ENCODE measurements at places on chromosomes 7 and 10.

GRCh38 chr7:105249216-105249615 lies 139.5 kb downstream of the SRPK2 start:
- DNase-seq = no peak

- DNase-seq = no peak
Observed at GRCh38 chr7:32453341-32454011, 36.7 kb downstream of the LSM5 start.

DNA sequence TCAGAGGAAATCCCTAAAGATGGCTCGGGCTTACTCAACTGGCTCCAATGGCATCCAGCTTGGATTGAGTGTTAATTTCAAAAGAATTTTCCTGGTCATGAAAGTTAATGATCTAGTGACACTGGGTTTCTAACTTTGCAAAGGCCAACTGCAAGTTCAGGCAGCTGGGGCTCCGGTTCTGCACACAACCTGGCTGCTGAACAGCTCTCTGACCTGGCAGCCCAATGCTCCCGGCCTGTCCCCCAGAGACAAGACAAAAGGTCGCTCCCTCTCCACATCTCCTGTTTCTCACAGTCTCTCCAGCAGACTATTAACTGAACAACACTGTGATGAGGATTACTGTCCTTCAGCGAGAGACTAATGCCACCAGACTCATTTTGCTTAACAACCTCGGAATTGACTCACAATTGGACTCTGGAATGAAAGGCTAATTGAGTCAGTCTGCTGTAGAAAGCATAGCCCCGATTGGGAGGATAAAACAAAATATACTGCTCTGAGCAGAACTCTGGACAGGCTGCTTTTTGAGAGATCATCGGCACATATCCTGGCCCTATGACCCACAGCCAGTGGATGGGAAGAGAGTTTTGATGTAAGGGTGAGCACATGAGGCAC lies 174.5 kb downstream of the GFRA1 start:
- no peak for DNase-seq

DNA sequence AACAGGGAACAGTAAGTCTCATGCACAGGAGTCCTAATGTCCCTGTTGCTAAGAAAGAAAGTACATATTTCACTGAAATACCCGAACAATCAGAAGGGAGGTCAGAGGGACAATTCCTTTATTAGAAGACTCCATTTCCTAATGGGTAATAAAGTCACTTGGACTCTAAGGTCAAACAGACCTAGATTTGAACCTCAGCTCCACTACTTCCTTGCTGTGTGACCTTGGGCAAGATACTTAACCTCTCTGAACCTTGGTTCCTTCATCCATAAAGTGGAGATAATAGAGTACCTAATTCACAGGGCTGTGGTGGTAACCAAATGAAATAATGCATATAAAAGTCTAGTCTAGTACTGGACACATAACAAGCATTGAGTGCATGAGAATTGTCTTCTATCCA lies 29.2 kb upstream of the HABP2 start:
- DNase-seq = no peak

DNA sequence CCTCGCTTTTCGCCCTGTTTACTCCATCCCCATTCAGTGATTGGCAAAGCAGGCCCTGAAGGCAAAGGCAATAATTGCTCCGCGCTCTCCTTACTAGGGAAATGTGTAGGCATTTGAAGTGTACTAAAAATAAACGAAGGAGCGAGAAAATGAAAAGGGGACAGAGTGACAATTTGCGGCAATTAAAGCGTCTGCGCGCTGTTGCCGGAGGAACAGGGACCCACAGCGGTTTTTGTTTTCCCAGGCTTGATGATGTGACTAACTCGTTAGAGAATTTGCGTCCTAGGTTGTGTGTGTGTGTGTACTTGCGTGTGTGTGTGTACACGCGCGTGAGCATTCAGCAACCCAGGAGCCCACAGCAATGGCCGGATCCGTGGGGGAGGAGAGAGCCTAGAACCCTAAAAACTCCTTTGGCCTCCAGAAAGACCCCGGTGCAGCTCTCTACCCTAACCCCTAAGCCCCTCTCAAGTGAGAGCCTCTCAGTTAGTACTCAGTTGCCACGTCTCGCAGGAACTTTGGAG lies 7.8 kb upstream of the DLX6 start:
- DNase-seq = no peak

- no peak for DNase-seq
Observed at GRCh38 chr10:19043431-19043830, 5.2 kb upstream of the MALRD1 start.

- no peak for DNase-seq
Observed at GRCh38 chr10:133131734-133132472, 28.1 kb upstream of the KNDC1 start.

DNA sequence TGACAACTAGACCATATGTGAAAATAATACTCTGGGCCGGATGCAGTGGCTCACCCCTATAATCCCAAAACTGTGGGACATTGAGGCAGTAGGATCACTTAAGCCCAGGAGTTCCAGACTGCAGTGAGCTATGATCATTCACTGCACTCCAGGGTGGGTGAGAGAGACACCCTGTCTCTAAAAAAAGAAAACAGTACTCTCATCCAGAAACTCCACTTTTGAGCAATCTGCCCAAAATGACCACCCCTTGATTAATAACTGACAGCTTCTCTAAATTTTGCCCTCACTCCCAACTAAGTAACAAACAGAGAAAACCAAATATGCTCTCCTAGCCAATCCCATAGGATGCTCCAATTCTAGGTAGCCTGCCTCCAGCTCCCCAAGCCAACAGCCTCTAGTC lies 62.5 kb upstream of the AKR1E2 start:
- no peak for DNase-seq

DNA sequence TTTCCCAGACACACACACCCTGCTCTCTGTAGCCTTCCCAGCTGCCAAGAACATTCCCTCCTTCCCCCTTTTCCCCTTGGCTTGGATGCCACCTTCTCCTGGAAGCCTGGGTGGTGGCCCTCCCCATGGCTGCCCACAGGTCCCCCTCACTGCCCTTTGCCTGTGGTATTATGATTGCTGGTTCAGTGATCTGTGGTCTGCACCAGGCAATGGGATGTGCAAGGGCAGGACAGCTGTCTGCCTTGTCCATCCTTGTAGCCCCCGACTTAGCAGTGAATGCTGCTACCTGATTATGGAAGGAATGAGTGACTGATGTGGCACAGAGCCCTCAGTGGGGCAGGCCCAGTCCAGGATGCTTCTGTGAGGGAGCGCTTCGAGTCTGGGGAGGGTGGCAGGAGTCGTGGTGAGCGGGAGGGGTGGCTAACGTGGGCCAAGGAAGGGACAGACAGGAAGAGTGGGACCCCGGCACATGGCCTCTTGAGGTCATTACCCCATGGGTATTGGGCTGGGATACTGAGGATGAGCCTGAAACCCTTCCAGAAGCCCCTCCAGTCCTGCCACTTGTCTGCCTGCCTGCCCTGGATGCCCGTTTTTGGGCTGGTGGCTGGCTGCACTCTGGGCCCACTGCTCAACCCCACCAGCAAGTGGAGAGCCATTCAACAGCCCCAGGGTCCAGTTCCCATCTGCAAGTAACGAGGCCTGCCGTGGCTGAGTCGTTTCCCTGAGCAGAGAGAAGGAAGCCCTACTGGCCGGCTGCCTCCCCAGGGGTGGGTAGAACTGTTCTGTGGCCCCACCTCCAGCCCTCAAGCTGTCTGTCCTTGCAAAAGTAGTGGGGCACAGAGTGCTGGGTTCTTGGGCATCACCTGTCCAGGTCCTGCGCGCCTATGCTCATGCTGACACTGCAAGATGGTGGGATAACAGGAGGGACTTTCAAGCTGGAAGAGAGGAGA lies 8.8 kb downstream of the CHST3 start:
- DNase-seq = no peak

DNA sequence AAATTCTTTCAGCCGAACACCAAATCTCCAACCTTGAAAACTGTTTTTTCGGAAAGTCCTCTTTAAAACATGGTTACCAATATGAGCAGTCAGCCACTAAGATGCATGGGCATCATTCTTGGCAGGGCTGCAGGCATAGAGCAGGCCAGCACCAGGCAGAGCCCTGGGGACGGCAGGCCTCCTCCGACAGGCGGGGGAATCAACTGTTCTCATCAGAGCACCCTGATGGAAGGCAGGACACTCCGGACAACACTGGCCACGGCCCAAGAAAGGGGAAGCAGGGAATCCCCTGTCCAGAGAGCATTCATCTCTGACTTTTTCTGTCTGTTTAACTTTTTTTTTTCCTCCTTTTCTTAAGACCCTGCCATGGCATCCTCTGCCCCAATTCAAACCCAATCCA lies 1.4 kb upstream of the NOS3 start:
- no peak for DNase-seq

- DNase-seq = no peak
Observed at GRCh38 chr7:21616091-21616490, 73.3 kb downstream of the DNAH11 start.

DNA sequence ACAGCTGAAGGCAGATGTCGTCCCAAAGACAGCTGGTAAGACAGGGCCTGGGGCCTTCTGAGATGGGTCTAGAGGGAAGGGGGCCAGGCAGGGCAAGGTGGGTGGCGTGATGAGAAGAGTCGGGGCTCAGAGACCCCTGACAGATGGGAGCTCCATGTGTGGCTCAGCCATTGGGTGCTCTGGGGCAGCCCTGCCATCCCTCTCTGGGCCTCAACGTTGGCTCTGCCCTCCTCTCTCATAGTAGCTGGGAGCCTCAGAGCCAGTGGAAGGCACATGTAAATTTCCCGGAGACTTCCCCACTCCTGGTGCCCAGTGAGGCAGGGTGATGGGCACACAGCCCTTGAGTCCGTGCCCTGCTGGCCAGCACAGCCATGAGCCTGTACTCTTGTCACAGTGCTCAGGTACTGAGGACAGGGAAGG lies 1.8 kb downstream of the PPIF start:
- DNase-seq = no peak

DNA sequence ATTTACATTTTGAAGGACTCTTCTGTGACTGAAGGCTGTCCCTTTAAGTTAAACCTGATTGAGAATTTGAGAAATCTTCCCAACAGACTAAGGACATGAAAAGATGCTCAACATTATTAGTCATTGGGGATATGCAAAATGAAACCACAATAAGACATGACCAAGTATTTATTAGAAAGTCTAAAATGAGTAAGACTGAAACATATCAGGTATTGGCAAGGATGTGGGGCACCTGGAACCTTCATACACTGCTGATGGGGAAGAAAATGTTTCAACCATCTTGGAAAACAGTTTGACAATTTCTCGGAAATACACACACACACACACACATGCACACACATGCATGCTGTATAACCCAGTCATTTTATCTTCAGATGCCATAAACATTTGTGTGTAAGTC lies 132.1 kb upstream of the CDK6 start:
- DNase-seq = no peak

DNA sequence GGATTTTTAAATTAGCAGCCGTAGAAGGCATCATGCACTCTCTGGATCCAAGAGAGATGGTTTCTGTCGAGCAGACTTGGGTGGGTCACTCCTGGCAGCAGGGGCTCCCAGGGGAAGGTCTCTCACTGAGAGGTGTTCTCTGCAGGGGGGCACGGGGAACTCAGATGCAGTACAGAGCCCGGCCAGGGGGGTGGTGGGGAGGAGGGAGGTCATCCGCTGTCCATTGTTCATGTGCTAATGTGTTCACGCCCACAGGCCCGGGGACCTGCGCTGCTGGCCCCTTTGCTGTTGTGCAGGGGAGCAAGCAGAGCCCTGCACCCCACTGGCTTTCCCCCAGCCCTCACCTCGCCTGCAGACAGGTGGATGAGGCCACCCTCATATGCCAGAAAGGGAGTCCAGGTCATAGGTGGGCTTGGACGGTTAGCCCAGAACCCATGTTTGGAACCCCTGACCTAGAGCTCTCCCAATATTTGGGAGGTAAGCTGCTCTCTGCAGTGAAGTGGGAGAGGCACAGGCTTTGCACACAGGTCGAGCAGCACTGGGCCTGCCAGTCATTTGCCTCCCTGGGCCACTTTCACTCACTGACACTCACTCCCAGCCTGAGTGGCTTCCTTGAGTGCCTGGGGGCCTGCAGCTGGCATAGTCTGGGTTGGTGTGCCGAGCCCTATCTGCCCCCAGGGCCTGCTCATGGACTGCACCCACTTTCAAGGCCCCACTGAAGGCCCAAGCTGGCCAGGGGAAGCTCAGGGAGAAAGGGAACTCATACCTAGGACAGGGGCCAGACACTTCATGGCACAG lies 12.6 kb upstream of the TBRG4 start:
- DNase-seq = no peak

- no peak for DNase-seq
Observed at GRCh38 chr10:49632406-49633317, 18.8 kb downstream of the CHAT start.

DNA sequence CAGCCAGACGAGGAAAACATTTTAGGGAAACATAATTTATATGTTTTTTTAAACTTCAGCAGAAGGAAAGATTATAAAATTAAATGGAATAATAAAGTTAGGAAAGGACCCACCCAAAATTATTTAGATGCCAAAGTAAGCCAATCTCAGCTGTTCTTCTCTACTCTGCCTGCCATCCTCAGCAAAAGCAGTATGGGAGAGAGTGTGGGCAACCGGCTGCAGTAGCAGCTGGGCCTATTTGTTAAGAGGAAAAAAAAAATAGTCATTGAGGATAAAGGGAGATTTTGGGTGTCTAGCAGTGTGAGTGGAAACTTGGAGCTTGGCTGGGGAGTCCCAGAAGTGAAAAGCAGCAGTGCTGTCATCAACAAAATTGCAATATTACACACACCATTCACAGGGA lies 15.4 kb downstream of the SEMA3E start:
- no peak for DNase-seq

- DNase-seq = no peak
Observed at GRCh38 chr10:53430127-53430891, 657.7 kb upstream of the MBL2 start.

GRCh38 chr10:70849582-70850016 lies 33.9 kb downstream of the SGPL1 start:
- no peak for DNase-seq

DNA sequence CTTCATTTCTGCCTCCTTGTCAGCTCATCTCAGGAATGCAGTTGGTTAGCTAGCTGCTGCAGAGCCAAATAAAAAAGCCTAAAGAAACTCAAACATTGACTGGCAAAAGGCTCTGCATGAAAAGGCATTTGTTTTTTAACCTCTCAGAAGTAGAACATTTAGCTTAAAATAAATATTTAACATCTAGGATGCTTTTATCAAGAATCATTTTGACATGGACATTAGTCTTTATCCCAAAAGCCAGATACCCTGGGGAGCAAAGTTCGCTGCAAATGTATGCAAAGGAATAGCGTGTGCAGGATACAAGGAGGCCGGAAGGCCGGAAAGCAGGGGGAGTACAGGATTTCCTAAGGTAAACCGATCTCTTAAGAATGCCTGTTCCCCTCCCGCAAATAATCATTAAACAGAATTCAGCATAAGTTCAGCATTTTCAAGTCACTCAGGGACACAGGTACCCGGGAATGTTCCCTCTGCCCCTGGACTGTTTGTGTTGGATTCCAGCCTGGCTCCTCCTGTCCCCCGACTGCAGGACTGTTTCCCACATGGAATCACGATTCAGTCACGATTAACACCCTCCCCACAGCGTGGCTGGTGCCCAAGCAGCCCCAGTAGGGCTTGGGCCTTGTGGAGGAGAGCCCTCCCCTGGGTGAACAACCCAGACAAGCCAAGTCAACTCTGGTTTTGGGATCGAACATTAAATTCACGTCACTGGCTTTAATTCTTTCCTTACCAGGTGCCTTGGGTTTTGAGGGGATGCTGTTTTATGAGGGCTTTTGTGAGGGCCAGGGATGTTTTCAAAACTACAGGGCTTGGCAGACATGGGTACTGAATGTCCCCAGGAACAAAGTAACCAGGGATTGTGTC lies 97.8 kb downstream of the HIPK2 start:
- peak; percentile 33 for DNase-seq
